HS-27A (cell line): ENCODE measurements at places on chromosomes 11 and 22.

DNA sequence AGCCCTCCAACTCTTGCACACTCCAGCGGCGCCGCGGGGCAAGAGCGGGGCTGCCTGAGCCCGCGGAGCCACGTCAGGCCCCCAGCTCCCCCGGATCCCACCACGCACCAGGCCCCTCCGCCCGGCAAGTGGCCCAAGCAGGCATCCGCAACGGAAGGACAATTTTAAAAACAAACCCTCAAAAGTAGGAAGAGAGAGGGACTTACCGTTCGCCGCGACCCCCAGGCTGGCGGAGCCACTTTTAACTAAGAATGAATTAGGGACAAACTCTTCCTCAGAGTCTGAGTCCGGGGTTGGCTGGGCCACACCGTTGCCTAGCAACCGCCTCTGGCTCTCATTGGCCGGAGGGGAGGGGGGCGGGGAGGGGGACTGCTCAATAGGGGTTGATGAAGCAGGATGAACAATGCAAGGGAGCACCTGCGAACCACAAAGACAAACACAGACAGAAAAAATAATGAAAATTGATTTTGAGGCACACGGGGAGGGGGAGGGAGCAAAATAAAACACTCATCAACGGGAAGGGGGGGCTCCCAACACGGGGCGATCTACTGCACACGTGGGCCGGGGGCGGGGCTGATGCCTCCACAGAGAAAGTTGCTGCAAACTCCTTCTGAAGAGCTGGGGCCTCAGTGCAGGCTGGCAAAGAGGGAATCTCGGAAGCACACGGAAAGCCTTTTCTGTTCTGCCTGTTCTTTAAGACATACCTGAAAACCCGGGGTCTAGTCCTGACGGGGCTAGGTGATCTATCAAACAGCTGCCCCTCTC is 387.5 kb upstream of the NARS2 start:
- no peak for DNase-seq

- no peak for DNase-seq
Measured at GRCh38 chr11:2132246-2132645, 6.9 kb downstream of the IGF2 start.

DNA sequence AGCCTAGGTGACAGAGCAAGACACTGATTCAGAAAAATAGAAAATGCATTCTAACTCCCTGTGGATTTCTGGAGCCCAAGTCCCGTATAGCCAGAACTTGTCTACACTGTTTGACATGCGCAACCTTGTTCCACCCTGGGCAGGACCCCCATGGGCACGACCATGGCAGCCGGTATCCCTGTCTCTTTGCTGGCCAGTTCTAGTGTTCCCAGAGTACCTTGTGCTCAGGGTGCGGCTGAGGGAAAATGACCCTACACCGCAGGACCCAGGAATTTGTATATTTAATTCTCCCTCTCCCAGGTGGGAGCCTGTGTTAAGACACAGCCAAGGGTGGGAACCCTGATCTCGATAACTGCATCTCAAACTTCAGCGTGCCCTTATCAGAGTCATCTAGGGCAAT is 36.7 kb upstream of the RIC3 start:
- DNase-seq: no peak

DNA sequence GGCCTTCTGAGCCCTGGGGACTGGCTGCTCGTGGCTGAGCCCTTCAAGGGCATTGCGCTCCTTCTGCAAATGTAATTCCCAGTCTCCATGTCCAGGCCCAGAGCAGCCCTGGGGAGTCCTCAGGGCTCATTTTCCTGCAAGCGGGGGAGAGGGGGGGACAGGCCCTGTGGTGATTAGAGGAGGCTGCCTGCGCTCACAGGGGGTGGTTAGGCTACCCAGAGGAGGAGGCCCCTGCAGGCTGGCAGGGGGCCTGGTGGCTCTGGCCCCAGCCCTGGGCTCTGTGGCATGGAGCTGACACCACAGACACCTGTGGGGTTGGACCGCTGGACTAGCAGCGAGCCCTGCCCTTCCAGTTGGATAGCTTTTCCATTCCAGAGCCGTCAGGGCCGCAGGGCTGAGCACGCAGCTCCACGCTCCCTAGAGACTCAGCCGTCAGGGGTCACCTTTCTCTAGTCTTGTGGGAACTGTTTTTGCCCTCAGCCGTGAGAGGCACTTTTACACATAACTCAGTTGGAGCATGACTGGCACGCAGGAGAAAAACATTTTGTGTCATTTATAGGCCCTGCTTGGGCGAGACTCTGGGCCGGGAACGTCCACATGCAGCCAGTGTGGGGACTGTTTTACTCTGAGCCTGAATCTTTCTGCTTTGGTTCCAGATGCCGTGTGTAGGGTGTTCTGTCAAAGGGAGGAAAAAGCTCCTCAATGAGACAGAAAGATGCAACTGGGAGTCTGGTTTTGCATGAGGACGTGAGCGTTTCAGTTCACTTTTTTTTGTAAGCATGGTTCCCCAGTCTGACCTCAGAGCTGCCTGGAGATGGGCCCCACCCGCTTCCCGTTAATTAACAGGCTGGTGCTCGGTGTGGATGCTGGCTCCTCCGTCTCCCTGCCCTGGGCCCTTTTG is 58.1 kb downstream of the LRP5 start:
- DNase-seq: no peak

DNA sequence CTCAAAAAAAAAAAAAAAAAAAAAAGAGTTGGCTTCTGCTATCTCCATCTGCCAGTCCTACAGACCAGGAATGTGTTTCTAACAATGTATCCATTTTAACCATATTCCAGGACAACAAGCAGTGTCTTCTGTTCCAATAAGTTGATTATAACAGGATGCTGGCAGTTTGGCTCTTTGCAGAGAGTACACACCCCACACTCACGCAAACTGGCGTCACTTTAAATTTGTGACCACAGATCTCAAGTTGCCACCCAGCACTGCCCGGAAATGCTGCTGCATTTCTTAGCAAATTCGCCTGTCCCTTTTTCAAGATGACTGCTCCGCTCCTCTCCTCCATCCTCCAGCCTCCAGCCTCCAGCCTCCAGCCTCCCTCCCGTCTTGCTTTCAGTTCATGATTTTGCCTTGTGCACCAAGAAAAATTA is 44.3 kb downstream of the SCGB1A1 start:
- no peak for DNase-seq

DNA sequence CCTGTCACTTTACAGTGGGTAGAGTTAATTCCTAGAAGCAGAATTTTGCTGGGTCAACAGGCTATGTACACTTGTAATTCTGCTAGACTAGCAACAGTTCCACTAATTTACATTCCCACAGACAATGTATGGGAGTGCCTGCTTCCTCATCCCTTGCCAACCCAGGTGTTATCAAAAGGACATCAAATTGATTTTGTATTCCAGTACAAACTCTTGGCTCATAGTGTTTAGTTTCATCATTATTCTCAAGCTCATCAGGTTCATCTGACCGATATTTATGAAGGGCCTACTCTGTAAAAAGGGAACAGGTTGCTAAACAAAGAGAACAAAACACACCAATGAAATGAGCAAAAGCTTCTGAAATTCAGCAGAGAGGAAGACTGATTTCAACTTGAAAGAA is 30.7 kb downstream of the PITPNB start:
- DNase-seq: no peak

- DNase-seq: no peak
Measured at GRCh38 chr11:27274854-27275395, 88.1 kb downstream of the CCDC34 start.

DNA sequence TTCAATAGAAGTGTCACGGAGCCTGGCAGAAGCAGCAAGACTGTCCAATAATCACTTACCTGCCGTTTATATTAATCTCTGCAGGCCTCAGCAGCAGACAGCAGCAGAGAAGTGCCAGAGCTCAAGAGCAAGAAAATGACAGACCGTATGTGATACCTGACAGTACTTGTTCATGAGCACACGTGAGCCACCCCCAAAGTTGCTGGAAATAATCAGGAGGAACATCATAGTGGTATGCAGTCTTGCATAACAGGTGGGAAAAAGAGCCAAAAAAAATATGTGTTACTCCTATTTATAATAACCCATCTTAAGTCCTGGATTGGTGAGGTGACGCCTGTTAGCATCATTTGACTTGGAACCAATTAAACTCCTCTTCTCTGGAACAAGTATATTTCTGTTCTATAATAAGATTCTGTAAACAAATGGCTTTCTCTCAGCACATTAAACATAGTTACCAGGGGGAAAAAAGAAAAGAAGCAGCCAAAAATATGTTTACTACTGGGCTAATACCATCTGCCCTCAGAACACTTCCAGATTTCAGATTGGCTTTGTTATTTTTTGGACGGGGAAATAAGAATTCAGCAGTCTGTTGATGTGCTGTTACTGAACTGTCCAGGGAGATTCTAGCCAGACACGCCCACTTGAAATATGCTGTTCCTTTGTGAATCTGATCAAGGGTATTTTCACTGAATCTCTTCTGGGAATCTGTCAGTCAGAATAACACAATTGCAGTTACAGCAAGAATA is 7.9 kb upstream of the SLN start:
- no peak for DNase-seq

GRCh38 chr11:47067401-47067800 is 109.3 kb downstream of the ARFGAP2 start:
- DNase-seq: no peak

DNA sequence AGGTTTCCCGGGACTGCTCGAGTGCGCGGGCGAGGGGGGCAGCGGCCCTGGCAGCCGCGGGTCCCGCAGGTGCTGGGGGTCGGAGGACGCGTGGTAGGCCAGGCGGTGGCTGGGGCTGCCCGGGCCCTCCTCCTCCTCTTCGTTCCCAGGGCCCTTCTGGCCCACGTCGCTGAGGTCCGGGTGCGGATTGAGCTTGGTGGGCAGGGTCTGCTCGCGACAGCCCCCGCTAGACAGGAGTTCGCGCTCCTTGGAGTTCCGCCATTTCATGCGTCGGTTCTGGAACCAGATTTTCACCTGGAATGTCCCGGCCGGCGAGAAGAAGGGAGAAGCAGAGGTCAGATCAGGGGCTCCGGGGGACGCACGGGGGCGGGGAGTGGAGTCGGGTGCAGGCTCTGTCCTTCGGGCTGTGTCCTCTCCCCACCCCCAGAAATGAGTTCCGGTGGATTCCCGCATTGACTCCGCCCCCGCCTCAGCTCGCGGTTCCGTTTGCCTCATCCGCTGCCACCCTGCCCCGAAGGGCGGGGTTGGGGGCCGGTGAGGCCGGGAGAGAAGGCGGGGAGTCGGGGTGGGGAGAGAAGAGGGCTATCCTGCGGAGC is 3.9 kb downstream of the DBX1 start:
- no peak for DNase-seq

- no peak for DNase-seq
Measured at GRCh38 chr11:14107050-14107430, 144.5 kb downstream of the SPON1 start.

DNA sequence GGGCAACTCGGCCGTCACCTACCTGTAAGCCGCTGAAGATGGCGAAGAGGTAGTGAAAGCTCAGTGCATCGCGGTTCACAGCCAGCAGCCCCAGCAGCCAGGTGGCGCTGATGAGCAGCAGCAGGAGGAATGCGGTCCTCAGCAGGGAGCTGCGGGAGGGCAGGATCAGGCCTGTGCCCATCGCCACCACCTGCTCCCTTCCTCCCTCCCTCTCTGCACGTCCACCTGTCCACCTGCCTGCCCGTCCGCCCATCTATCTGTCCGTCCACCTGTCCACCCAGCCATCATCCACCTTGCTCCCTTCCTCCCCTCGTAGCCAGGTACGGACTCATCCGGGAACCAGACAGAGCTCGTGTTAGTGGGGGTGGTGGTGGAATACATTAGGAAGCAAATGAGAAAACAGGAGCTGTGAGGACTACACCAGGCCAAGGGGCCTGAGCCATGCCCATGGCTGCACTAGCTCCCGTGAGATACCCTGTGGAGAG is 32.2 kb downstream of the TRMU start:
- DNase-seq: no peak

GRCh38 chr11:66119348-66120133 is 49.5 kb downstream of the PACS1 start:
- DNase-seq: peak; percentile 59

DNA sequence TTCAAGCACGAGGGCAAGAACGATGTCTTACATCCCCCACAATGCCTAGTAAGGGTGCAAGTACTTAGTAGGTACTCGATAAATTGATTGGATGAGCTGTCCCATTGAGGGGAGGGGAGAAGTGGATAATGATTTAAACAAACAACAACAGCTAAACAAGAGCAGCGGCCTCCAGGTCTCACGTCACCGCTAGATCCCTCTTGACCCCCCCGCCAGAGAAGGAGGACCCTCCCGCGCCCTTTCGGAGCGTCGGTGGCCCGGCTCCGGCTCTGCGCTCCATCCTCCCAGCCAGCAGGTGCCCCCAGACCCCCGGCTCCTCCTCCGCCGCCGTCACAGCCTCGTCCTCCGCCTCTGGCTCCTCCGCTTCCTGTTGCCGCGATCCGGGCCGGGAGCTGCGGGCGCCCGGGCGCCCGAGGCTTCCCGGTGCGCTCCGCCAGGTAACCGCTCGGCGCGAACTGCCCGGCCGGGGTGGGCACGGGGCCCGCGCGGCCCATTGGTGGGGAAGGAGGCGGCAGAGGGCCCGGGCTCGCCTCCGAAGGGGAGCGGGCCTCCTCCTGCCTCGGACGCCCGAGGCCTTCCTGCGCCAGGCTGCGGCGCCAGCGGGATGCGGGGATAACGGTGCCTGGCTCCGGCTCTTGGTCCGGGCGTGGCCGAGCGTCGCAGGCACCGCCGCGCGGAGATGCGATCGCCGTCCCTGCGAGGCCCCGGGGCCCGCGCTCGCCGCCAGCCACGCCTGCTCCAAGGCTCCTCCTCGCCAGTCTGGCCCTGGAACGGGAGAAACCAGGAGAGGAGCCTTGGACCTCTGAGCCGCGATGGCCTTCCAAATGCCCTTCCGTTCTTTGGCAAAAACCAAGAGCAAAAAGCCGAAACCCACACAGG is at the start of gene TLCD5:
TLCD5 (plus strand) TSS at position 368 of the 879 bp plus-strand sequence. CDS start 2,143 bp downstream, outside the sequence.
- DNase-seq: no peak

- no peak for DNase-seq
Measured at GRCh38 chr11:27241311-27242122, 121.5 kb downstream of the CCDC34 start.

GRCh38 chr22:27597703-27598444 is 203.7 kb downstream of the MN1 start:
- DNase-seq: no peak

- no peak for DNase-seq
Measured at GRCh38 chr11:117613521-117613920, 183.5 kb downstream of the DSCAML1 start.

GRCh38 chr22:23302171-23303002 is 122.1 kb downstream of the BCR start:
- DNase-seq: no peak

DNA sequence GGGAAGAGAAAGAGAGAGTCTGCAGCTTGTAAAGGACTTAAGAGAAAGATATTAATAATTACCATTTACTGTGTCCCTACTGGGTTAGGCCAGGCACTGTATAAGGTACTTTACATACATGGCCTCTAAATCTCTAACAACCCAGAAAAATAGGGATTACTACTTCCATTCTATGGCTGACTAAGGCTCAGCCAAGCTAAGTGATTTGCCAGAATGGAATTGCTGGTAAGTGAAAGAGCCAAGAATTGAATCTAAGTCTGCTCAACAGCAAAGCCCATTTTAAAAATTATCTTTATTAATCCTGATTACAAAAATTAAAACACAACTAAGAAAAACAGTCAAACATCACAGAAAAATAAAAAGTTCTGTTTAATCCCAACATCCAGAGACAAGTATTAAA is 21.4 kb downstream of the XRRA1 start:
- DNase-seq: no peak

- peak; percentile 73 for DNase-seq
Measured at GRCh38 chr11:68257477-68258362, 14.1 kb downstream of the C11orf24 start.
